ENCODE measurements at places on chromosomes 11 and 22.

- no peak for DNase-seq
These were observed 14.9 kb downstream of the EHD1 start for GRCh38 chr11:64863391-64864060.

- DNase-seq, result no peak
These were observed 333.9 kb downstream of the CTTN start for GRCh38 chr11:70732023-70732880.

GRCh38 chr11:60455531-60456042 lies at the start of gene MS4A1:
TSS of gene MS4A1 (plus strand) at chr11:60455847. CDS start at chr11:60462375, 6,528 bp downstream.
- DNase-seq, result no peak

- DNase-seq, result no peak
These were observed 60.6 kb downstream of the FAM83F start for GRCh38 chr22:40055143-40055883.

DNA sequence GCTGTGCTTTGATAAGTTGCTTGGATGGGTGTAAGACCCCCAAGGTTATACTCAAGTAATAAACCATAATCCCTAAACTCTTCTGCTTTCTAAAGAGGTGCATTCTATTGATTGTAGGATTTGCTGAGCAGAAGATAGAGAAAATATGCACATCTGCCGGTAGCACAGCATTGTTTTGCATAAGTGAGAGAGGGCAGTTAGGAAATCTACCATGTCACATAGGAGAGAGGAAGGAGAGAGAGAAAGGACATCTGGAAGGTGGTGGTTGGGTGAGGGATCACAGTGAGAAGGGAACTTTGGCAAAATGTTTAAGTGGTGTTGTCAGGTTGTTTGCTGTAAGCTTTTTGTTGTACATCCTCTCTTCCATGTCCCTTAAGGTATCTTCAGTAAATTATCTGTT lies 73.6 kb upstream of the BDNF start:
- DNase-seq, result no peak

- no peak for DNase-seq
These were observed 1.5 kb downstream of the UPK2 start for GRCh38 chr11:118957549-118957948.

DNA sequence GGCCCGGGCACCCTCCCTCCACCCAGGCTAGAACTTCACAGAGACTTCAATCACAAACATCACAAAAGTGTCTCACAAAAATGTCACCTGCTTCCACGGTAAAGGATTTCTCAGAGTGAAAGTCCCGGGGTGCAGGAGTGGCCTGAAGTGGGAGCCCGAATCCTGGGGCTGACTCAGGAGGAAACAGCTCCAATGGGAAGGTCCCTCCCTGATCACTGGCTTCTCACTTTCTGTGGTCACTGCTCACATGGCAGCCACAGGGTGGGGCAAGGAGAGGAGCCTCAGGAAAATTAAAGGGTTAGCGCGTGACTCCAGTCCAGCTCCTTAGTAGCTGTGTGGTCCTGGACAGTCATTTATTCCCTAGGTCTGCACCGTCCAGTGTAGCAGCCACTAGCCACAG lies 564.5 kb upstream of the B3GAT1 start:
- DNase-seq, result no peak

DNA sequence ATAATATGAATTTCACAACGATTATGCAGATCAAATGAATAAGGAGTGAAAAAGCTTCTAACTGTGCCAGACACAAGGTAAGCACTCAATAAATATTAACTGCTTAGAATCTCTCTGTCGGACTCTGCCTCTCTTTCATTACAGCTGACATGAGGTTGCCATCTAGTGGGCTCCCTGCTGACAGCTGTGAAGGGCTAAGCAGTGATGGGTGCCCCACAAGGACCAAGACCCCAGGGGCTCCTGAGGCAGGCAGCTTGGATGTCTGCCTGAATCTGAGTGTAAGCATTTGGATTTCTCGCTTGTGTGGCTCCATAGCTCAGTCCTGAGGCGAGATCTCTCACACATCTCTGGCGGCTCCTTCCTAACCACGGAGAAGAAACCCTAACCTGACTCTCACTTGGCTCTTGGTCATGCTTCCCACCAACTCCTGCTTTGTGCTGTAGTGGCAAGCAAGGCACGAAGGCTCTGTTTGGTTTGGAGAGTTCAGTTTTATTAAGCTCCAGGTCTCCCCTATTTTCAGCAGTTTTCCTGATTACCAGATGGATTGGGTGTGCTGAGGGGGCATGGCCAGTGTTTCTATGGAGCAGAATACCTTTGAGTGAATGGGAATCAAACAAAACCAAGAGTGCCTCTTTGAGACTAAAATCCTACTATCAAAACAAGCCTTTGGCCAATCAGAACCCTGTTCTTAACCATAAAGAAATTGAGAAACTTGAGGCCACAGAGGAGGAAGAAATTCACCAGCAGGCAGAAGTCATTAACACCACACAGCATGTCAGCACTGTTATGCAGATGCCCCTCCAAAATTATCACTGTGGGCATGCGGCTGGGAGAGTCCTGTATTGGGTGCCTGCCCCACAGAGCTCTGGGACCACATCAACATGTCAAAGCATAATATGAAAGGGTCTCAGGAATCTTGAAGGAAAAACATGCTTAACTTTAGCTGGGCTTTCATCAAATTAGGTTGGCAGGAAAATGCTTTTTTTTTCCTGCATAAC lies 152.8 kb upstream of the NTM start:
- DNase-seq, result no peak

DNA sequence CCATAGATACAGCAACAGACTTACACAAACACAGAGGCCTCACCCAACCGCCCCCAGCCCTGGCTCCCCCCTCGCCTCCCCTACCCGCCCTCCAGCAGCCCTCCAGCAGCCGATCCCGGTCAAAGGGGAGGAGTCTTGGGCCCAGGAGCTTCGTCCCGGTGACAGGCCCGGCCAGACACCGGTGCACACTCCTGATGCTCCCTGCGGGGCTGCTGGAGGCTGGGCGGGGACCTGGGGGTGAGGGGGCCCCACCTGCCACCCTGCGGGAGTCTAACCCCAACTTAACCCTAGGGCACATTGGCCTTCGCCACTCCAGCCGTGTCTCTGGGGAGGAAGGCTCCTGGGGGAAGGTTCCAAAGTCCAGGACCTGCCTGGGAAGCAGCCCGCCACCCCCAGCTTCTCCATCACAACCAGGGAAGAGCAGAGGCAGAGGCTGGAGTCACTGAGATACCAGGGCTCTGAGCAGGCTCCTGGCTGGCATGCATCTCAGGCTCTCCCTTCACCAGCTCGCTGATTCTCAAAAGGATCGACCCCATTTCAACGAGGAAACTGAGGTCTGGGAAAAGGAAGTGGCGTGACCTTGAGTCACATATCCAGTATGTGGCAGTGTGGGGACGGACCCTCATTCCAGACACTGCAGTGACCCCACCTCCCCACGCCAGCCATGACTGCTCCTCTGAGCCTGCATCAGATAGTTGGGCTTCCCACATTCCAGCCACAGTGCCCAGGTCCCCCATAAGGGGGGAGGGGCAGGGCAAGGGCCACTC lies 14.4 kb downstream of the BCL9L start:
- no peak for DNase-seq

DNA sequence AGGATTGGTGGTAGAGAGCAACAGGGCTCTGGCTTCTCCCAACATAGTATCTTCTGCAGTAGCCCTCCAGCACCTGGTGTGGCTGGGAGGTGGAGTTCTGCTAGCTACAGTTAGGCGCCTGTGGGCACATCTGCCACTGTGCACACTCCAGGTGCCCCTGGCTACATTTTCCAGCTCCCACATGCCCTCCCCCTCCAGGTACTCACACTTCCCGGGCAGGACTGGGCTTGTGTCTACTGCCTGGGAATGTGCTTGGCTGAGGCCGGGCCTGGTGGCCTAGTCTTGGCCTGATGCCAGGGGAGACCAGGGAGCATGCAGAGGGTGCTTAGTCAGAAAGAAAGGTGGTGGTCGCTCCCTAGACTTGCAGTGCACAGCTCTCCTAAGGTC lies 15.8 kb downstream of the PHLDB1 start:
- DNase-seq, result peak; percentile 88

- no peak for DNase-seq
These were observed 825 bp downstream of the ARHGAP20 start for GRCh38 chr11:110711448-110711775.

- DNase-seq, result no peak
These were observed 70.8 kb downstream of the PANX1 start for GRCh38 chr11:94199136-94200130.

DNA sequence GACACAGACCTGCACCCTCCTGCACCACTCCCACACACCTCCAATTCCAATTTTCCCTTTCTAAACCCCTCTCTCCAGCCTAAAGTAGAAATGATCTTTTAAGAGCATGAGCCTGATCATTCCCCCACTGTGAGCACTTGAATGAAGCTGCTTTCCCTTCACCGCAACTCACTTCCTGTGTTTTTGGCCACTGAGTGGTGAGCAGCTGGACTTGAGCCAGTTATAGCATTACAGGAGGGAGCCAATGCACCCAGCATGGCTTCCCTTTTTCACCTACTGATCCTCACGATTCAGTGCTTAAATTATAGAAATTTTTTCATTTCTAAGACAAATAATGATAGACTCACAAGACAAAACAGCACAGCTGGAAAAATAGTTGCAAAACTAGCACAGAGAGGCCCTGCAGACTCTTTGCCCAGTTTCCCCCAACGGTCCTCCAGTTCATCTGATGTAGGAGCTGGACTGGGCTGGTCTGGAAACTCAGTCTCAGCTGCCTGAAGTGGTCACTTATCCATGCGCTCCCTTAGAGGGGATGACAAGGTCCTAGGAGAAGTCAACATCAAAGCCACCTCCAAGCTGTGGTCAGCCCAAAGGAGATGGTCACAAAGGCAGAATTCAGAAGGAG lies 9.7 kb upstream of the APOL4 start:
- peak; percentile 76 for DNase-seq

- no peak for DNase-seq
These were observed 188.2 kb downstream of the METTL15 start for GRCh38 chr11:28296426-28296825.

DNA sequence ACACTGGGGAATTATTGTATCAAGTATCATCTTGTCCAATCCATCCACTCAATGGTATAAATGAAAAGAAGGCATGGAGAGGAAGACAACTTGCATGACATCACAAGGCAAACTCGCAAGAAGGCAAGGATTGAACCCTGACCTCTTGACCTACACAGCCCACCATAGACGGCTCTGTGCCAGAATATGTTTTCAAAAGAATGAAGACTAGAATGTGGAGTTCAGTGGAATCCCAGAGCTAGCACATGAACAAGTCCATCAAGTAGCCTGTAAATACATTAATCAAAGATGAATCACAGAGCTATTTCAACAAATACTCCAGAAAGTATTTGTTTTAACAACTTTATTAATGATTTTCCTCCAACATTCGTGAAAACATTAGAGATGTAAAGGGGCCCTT lies 189.7 kb downstream of the GUCY1A2 start:
- DNase-seq, result no peak

- no peak for DNase-seq
These were observed 176.7 kb upstream of the NCAM1 start for GRCh38 chr11:112784323-112785073.

GRCh38 chr11:57646799-57647303 lies 2.9 kb downstream of the YPEL4 start:
- no peak for DNase-seq

GRCh38 chr11:69012092-69013008 lies 696 bp downstream of the MRGPRF start:
- no peak for DNase-seq

DNA sequence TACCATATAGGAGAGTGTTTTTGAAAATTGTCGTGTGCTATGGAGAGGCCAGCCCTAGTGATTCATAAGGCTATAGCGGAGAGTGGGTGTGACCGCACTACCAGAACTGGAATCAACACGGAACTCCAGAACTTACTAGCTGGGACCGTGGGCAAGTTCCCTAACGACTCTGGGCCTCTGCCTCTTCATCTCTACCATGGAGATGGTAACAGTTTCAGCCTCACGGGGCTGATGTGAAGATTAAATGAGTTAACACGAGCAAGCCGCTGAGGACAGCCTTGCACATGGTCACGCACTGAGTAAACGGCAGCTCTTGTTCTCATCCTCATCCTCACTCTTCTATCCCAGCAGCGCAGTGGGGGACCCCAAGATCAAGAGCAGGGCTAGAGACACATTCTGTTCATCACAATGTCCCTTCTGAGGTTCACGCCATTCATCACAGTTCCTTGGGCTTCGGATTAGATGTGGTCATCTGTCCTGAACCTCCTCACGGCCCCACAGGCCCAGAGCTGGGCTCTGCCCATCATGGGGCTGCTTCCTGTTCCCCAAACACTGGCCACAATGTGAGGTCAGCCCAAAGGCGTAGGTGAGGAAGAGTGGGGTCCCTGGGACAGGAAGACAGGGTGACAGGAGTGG lies 47.2 kb upstream of the CD5 start:
- no peak for DNase-seq

DNA sequence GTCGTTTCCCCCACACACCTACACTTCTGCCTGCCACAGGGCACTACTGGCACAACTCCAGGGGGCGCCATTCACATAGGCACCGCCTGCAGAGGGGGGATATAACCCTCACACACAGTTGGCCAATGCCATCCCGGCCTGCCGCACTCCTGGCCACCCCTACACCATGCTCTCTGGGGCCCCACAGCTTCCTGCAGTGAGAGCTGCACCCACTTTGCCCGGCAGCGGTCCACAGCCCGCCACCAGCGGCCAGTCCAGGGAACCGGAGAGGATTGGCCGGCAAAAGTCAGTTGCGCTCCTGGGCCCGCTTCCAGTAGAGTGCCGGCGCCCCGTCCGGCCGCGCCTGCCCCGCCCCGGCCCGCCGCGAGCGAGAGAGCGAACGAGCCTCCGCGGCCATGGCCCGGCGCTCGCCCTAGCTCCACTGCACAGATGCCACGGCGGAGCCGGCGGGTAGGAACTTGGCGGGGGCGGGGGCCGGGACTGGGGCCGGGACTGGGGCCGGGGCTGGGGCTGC lies 25.6 kb upstream of the SUSD2 start:
- peak; percentile 43 for DNase-seq

DNA sequence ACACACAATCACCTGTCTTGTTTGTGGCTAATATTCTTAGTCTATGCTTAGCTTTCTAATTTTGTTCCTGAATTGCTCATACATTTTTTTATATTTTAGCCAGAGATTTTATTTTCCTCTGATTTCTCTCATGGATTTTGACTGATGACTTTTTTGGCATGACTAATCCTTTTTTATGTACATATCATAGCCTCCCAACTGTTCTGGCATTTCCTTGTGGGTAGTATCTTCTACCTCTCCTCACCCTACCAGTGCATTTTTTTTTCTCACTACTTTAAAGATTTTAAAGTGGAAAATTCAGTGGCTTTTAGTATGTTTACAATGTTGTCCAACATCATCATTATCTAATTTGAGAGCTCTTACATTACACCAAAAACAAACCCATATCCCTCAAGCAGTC lies 84.4 kb upstream of the TENM4 start:
- no peak for DNase-seq

All from COR-L47 (cell line).